Amniotic epithelial cell (primary cell): ENCODE measurements at places on chromosomes 2 and 18.

DNA sequence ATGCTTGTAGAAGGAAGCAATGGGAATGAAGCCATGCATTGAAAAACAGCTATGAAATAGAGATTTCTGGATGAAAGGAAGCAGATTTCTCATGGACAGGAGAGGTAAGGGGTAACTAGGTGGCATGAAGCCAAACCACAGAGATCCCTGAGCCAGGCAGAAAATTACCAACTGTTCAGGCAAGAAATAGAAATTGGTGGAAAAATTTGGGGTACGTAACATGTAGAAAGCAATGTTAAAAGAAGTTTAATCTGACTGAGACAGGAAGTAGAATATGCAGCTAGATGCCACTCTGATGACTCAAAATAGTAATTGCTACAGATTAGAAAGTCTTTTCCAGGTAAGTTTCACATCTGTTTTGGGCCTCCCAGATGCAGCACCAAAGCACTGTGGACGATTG is 928.5 kb upstream of the CELF4 start:
- DNase-seq, result no peak

- DNase-seq, result peak; percentile 11
Measured at GRCh38 chr2:57759131-57759530, 287.5 kb upstream of the VRK2 start.

GRCh38 chr2:73914667-73915066 is 12.0 kb upstream of the DGUOK start:
- no peak for DNase-seq

- no peak for DNase-seq
Measured at GRCh38 chr2:163205589-163206254, 367.2 kb upstream of the KCNH7 start.

- DNase-seq, result no peak
Measured at GRCh38 chr2:134276381-134277172, 22.7 kb downstream of the MGAT5 start.

DNA sequence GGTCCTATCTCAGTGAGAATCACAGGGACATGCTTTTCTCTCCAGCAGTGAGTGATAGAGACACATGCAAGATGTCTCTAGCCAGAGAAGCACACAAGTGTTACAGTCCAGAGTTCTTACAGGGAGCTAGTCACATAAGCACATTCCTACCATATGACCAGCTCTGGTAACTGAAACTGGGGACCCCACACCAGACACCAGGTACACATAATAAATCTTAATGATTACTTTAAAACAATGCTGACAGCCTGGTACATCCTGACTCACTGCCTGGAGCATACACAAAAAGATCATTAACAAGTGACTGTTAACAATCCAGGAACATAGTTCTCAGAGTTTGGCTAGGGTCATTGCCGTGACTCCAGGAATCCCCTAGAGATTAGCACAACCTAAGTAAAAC is 53.6 kb downstream of the GALNT1 start:
- DNase-seq, result peak; percentile 65

- no peak for DNase-seq
Measured at GRCh38 chr18:38759457-38759856, 1193.9 kb upstream of the CELF4 start.

GRCh38 chr2:236969767-236970655 is 115.7 kb upstream of the COPS8 start:
- no peak for DNase-seq

GRCh38 chr2:10494351-10495066 is 46.4 kb upstream of the ODC1 start:
- no peak for DNase-seq
